ENCODE measurements at places on chromosomes 7 and 10.
A peak's percentile ranks its signal among the peaks of the same experiment; 100 is the strongest.

DNA sequence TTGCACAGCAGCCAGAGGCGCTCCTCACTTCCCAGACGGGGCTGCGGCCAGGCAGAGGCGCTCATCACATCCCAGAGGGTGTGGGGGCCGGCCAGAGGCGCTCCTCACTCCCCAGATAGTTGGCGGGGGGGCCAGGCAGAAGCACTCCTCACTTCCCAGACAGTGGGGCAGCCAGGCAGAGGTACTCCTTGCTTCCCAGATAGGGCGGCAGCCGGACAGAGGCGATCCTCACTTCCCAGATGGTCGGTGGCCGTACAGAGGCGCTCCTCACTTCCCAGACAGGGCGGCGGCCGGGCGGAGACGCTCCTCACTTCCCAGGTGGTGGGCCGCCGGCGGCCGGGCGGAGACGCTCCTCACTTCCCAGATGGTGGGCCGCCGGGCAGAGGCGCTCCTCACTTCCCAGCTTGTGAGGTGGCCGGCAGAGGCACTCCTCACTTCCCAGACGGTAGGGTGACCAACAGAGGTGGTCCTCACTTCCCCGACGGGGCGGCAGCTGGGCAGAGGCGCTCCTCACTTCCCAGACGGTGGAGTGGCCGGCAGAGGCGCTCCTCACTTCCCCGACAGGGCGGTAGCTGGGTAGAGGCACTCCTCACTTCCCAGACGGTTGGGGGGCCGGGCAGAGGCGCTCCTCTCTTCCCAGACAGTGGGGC, 26.5 kb downstream of the CCNY start:
- DNase-seq, result no peak

DNA sequence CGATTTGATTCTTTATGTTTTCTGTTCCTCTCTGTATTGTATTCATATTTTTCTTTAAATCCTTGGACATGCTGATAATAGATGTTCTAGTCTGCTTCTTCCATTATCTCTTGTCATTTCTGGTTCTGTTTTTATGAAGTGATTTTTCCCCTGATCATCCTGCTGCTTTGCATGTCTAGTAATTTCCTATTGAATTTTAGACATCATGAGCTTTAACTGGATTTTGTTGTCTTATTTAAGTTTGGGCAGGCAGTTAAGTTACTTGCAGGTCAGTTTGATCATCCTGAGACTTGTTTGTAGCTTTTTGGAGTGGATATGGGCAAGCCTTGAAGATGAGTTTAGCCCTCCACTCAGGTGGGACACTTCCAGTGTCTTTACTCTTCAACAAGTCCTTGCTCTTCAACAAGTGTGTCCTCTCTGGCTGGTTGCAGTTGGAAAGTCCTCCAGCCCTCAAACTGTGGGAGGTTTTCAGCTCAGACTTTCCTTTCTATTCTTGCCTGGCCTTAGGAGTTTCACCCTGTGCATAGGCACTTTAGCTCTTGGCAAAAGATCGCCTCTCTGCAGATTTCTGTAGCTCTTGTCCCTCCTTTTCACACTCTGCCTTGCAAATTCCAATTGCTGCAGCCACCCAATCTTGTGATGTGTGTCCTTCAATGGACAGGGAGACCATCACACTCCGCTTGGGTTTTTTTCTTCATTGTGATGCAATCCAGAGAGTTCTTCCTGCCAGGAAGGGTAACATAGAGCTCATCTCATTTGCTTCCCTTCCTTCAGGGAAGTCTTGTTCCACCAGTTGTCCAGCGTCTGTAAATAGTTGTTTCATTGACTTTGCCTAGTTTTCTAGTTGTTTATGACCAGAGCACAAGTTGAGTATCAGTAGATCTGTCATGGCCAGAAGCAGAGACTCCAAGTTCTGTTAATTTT, 197.2 kb upstream of the SH2B2 start:
- no peak for DNase-seq

DNA sequence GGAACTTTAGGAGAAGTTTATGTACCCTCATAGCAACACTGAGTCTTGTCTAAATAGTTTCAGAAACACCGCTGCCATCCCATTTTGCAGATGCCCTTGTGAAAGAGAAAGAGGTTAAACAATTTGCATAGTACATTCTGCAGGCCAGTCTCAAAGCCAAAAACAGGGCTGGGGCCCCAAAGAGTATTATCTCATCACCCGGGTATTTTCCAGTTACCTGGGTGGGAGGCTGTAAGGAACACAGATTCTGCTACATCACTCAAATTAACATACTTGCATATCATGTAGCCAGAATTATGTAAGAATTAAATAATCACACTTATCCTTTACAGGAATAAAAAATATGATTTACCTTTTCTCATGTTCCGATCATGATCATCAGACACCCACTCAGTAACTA, 3.1 kb upstream of the FAM171A1 start:
- no peak for DNase-seq

DNA sequence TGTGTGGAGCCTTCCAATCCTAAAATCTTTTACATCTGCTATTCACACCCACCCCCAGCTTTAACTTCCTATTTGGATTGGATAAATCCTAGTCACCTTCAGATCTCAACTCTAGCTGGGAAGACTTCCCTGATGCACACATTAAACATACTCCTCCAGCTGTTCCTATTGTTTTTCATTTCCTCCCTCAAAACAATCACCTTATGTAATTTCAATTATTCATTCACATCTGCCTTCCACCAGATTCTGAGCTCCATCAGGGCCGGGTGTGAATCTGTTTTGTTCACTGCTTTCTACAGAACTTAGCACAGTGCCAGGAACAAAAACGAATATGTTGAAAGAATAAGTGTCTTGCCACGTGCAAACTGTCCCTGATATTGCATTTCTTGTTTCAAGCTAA, 497.4 kb downstream of the PLXDC2 start:
- DNase-seq, result no peak

GRCh38 chr7:94962661-94963060, 55.3 kb downstream of the PPP1R9A start:
- DNase-seq, result no peak

GRCh38 chr7:112453505-112454171, 3.4 kb downstream of the IFRD1 start:
- DNase-seq, result peak; percentile 84

DNA sequence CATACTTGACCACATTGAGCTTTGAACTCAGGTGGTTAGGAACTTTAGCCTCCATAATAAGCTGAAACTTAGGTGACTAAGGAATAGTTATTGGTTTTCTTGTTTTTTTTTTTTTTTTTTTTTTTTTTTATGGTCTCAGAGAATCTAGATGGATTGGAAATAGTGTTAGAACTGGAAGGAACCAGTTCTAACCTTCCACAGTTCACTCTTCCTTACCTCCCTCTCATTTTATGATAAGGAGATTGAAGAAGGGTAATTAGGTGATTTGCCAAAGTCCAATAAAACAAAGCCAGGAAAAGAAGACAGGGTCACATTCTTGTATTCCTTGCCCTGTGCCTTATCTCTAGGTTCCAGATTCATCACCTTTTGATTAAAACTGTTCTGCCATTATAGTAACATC, 71.7 kb upstream of the STRIP2 start:
- no peak for DNase-seq

GRCh38 chr7:13240349-13240748, 552.9 kb downstream of the ARL4A start:
- peak; percentile 61 for DNase-seq

DNA sequence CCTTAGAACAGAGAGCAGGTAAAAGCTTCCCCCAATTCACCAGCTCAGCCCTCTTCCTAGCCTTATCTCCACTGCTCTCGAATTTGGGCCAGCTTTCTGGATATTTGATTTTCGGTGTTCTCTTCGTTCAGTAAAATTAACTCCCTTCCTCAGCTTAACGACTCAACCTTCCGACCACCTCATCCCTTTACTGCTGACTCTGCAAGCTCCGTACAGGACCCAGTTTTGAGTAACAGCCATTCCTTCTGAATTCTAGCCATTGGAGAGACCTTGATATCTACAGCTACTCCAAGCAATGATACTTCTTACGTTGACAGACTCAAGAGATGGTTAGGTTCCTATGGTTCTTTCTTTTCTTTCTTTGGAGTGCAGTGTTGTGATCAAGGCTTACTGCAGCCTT, 65.8 kb downstream of the ATE1 start:
- DNase-seq, result no peak

- no peak for DNase-seq
Observed at GRCh38 chr7:46414946-46415345, 493.9 kb upstream of the IGFBP3 start.

DNA sequence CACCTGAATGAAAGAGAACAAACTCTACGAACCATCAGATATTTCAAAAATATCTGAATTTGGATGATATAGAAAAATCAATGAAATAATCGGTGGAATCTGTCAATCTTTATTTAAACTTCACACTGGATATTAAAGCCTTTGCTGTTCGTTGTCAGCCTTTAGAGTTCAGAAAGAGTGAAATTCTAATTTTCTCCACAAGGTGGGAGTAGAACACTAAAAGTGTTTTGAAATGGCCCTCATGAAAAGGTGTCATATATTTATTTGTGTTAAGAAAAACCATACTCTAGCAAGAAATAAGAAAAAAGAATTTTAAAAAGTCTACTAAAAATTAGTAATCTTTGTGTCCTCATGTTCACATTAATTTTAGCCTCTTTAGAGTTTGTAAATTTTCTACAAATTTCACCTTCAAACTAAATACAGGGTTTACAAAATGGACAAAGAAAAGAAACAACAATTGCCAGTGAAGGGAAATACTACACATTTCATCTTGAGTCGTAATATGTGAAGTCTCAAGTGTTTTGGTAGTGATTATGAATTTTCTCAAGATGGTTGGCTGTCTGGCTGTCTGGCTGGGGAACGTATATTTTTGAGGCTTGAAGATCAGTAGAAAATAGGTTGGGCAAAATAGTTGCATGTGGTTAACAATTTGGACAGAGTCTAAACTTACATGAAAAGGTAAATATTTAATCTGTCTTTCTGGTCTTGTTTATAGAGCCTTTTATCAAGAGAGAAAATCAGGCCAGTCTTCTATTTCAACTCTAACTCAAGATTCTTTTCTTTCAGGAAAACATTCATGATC, 43.7 kb downstream of the DNAJB9 start:
- DNase-seq, result peak; percentile 49

GRCh38 chr10:121864168-121864567, 63.7 kb downstream of the ATE1 start:
- DNase-seq, result no peak

DNA sequence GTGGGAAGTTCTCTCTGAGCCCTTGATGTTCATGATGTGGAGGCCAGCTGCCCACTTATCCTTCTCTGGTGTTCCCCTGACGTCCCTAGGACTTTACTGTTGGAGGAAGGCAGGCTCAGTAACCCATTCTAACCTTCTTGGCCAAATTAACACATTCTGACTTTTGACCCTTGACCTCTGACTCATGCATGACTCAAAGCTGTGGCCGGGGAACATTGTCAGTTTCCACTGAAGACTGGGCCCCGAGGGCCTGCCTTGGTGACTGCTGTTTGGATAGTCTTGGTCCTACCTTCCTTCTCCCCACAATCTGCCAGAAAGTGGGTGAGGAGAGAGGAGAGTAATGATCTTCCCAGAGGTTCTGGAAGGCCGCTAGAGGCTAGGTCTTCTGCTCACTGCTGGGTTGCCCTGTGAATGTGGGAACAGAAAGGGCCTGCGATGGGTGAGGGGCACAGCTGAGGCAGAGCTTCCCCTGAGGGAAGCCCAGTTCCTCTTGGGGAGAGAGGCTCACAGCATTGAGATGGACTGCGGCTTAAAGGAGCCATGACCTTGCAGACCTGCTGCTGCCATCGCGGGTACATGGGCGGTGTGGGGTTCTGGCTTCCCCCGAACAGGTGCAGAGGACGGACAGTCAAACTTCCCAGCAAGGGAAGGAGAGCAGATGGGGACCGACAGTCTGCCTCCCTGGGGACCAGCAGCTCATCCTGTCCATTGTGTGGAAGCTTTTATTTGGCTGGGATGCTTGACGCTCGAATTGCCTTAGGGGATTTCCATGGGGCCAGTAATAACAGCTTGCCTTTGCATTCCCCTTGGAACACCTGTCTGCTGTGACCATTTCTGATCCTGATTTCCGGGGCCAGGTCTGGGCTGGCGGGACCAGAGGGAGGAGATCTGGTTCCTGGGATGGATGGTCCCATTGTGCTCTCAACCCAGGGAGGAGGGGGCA, 43.8 kb downstream of the ADAMTS14 start:
- DNase-seq, result peak; percentile 78

DNA sequence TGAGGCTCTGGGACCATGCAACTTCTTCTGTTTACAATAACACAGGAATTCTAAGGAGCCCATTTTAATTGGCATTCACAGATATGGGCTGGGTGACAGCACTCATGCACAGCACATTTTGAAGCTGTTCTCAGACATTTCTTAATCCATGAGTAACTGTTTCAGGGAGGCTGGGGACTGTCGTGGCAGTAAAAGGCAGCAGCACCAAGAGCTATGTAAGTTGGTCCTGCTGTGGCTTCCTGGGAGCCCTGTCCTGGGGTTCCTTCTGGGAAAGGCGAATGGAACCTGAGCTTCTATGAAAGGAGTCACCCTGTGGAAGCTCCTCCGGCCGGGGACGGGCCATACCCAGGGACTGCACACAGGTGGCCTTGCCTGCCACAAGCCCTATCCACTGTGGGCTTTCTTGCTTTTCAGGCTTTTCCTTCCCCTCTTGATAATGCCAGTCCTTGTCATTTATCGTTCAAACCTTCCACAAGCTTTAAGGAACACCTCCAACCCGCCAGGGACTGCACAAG, 40.5 kb downstream of the COBL start:
- no peak for DNase-seq

DNA sequence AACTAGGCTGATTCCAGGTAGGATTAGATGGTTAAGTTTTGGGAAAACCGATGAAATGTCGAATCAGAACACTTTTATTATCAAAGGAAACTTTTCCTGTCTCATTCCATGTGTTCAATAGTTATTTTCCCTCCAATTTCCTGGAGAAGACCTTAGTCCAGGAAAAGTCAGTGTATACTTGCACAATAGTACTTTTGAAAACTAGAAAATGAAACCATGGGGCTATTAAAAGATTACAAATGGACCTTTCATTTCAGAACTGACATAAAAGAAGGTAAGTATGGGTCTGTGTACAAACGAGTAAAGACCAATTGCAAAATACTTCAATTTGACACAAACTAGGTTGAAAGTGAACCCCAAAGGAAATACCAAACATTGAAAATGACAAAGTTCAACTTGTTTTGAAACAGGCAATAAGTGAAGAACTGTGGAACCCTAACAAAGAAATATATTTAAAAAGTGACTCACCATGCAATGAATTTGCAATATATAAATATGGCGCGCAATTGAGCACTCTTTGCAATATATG, 2.1 kb downstream of the AVPI1 start:
- DNase-seq, result peak; percentile 14

- peak; percentile 5 for DNase-seq
Observed at GRCh38 chr7:3404501-3404900, 103.4 kb downstream of the SDK1 start.

- DNase-seq, result peak; percentile 86
Observed at GRCh38 chr10:44051584-44052385, 333.1 kb downstream of the CXCL12 start.

GRCh38 chr10:19815036-19815730, 1.0 kb upstream of the PLXDC2 start:
- no peak for DNase-seq

DNA sequence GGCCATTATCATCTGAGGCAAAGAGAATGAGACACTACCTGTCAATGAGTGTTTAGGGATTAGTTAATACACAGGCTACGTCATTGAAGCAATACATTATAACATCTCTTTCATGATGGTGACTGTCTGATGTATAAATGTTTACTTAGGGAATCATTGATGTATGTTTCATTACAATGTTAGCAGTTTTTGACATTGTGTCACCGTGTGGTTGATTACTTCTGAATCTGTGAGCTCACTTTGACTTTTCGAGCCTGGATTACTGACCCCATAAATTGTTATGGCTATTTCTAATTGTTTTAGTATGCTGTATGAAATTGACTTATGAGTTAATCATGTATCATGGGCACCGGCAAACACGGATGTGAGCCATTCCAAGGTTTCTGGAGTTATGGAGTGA, 494.0 kb downstream of the MAGI2 start:
- peak; percentile 22 for DNase-seq
